ENCODE measurements at places on chromosomes 13 and 19.
A peak's percentile ranks its signal among the peaks of the same experiment; 100 is the strongest.

- no peak for DNase-seq
These were observed 356.5 kb downstream of the NALCN start for GRCh38 chr13:101059793-101060192.

DNA sequence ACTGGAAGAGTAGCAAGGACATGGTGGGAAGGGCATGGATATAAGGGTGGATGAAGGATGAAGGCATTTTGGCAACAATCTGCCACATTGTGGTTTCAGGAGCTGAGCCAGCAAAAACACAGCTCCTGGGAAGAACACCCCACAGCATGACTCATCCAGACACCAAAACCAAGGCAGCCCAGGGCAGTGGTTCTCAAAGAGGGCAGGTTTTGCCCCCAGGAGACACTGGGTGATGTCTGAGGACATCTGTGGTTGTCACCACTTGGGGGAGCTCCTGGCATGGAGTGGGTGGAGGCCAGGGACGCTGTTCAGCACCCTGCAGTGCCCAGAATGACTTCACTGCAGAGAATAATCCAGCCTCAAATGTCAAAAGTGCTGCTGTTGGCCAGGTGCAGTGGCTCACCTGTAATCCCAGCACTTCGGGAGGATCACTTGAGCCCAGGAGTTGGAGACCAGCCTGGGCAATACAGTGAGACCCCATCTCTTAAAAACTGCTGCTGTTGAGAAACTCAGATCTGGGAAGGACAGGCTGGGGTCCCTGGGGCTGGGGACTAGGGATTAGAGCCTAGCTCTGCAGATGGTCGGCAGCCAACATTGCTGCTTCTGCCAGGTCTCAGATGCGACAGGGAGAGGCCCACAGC, 16.1 kb downstream of the ZFR2 start:
- peak; percentile 58 for DNase-seq

DNA sequence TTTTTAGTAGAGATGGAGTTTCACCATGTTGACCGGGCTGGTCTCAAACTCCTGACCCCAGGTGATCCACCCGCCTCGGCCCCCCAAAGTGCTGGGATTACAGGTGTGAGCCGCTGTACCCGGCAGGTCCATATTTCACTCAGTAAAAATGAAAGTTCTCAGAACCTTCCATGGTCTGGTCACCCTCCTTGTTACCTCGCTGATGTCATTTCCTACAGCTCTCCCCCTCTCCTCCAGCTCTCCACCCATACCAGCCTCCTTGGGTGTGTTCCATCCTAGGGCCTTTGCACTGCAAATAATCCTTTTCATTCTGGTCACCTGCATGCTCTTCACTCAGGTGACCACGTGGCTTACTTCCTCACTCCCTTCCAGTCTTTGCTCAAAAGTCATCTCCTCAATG, 78.2 kb upstream of the TNFSF11 start:
- no peak for DNase-seq

- no peak for DNase-seq
These were observed 125.0 kb downstream of the VWA8 start for GRCh38 chr13:41835871-41836270.

DNA sequence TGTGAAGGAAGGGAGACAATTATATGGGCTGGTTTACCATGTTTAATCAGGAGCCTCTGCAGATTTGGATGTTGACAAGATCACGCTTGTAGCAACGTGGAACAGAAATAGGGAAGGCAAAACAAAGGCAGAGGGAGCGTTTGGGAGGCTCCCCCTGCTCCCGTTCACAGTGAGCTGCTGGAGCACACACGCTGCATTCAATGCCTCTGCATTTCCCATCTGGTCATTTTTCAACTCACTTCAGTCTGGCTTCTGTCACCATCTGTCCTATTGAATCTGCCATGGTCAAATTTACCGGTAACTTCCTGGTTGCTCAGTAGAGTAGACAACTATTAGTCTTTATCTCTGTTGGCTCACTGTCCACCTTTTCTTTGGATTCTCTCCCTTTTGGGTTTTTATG, 91.0 kb downstream of the NHLRC3 start:
- DNase-seq: no peak

DNA sequence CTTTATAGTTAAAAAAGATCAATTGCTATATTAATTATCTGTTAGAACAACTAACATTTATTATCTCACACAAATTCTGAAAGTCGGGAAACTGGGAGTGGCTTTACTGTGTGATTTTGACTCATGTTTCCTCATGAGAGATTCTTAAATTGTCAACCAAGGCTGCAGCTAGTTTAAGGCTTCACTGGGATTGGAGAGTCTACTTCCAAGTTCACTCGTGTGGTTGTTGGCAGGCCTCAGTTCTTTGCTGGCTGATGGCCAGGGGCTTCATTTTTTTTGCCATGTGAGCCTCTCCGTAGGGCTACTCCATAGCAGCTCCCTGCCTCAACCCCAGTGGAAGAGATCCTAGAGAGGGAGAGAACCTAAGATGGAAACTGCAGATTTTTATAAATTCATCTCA, 24.5 kb upstream of the LPAR6 start:
- DNase-seq: no peak

DNA sequence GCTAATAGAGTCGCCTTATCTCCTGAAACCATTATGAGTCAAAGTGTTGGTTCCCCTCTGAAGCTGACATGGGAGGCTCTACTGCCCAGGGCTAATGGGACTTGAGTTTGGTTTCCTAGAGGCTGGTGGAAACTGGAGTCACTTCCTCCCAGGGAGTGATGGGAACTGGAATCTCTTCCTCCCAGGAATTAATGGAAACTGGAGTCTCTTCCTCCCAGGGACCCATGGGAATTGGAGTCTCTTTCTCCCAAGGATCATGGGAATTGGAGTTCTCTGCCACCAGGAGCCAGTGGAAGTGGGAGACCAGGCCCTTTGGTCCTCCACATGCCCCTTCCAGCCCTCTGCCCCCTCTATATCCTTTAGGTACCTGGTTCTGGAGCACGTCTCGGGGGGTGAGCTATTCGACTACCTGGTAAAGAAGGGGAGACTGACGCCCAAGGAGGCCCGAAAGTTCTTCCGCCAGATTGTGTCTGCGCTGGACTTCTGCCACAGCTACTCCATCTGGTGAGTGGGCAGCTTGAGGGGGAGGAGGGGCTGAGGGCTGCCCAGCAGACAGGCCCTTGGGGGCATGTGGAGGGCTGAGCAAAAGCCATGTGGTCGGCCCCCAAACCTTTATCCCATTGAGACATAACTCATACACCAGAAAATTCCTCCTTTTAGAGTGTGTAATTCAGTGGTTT, 5.5 kb downstream of the BRSK1 start:
- DNase-seq: no peak

- no peak for DNase-seq
These were observed 124.0 kb downstream of the STOML3 start for GRCh38 chr13:38866649-38867048.

DNA sequence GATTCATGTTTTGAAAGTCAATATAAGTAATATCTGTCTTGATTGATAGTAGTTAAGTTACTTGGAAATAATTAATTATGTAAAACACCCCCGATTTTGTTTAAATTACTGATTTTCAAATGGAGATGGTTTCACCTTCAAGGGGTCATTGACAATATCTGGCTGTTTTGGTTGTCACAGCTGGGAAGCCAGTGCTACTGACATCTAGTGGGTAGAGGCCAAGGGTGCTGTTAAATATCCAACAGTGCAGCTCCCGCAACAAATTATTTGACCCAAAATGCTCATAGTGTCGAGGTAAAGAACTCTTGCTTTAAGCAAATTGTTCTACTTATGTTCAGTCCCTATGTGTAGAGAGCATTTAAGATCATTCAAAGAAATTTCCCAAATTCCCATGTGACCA, 50.6 kb upstream of the PCDH20 start:
- DNase-seq: no peak

DNA sequence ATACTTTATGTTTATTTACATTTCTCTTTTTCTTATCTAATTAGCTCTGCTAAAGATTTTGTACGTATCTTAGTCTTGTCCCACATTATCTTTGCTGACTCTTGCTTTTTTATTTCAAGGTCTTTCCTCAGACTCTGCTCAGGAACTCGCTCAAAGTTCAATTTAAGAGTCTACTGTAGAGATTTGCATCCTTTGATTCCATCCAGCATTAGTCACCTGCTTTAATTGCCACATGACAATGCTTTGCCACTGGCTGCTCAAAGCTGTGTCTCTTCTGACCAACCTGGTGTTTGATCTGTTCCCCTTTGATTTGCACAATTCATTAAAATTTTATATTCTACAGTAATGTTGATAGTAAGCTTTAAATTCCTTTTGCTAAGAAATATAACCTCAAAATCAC, 157.9 kb upstream of the FREM2 start:
- DNase-seq: no peak

- DNase-seq: no peak
These were observed 267.5 kb upstream of the ARGLU1 start for GRCh38 chr13:106835477-106835876.

- no peak for DNase-seq
These were observed 774.1 kb downstream of the LIG4 start for GRCh38 chr13:107441279-107441678.

GRCh38 chr13:112066624-112067004, 335 bp upstream of the SOX1 start:
- peak; percentile 48 for DNase-seq

- DNase-seq: peak; percentile 91
These were observed at the start of gene MPND for GRCh38 chr19:4343370-4344307. Gene MPND (plus strand): TSS chr19:4343562. CDS start chr19:4343594, 32 bp downstream.

DNA sequence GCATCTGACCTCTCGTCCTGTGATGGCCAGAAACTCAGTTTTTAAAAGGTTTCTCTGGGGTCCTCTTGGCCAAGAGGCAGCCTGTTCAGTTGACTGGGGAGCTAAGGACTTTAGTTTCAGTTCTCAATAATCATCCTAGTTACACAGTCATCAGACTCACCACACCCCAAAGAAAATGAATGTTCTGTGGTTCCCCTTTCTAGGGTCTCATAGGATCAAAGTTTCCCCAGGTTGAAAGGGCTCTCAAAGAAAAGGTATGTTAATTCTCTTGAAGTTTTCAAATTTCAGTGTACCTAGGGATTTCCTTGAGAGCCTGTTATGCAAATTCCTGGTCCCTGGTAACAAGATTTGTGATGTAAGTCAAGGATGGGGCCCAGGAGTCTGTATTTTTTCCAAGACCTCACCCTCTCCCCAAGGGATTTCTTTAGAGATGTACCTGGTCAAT, 94.9 kb downstream of the FAM216B start:
- DNase-seq: no peak

DNA sequence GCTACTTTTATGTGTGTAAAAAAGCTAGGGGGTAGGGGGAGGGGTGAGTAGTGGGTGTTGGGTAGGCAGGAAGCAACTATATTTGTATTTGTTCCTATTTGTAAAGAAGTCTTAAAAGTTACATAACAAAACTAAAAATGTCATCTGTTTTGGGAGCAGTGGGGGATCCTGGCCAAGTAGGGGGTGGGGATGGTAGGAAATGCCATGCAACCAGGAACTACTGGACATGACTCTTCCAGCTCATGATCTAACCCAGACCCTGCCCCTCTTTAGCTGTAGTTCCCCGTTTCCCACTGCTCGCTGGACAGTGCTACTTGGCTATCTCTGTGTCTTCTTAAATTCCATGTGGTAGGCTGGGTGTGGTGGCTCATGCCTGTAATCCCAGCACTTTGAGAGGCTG, 3.2 kb downstream of the GTF3A start:
- peak; percentile 24 for DNase-seq

DNA sequence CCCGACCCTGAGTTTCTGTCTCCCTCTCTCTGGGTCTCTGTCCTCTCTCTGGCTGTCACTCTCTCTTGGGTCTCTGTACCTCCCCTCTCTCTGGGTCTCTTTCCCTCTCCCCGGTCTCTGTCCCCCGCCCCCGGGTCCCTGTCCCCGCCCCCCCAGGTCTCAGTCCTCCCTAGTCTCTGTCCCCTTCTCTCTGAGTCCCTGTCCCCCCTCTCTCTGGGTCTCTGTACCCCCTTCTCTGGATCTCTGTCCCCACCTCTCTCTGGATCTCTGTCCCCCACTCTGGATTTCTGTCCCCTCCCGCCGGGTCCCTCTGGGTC, 2.3 kb upstream of the FTL start:
- DNase-seq: no peak

GRCh38 chr19:1248139-1248785, at the start of gene MIDN:
Gene MIDN (plus strand): TSS chr19:1248583. CDS start chr19:1250297, 1,714 bp downstream.
- peak; percentile 67 for DNase-seq

DNA sequence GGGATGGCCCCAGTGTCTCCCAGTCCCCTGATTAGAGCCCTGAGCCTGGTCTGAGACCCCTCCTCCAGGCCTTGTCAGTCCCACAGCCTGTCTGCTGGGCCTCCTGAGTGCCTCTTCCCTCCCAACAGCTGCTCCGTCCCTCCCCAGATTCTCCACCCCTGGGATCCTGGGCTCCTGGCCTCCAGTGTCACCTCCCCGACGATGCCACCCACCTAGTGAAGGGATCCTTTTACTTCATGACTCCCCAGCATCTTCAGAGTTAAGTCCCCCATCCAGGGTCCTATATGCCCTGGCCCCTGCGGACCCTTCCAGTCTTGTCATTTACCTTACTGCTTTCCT, 4.4 kb upstream of the PRX start:
- DNase-seq: no peak

DNA sequence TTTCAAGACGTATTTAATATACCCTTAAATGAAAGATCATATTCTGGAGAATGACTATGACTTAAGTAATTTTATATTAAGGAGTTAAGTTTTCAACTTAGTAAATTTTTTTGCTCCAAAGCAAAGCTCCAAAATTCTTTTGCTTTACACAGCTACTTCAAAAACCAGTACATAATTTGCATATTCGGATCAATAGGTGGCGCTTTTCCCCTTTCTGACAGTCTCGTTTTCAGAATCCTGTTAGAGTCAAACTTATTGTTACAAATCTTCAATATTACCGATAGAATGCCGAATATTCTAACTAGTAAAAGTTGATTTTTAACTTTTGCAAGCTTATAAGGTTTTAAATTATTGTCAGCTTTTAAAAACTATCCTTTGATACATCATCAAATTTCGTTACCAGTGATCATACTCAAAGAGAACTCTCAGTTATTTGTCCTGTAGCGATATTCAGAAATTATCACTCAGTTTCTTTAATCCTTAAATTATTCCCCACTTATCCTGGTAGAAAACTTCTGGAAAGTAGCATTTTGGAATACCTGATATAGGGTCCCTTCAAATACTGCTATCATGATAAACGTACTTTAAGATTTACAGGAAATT, 852.7 kb upstream of the KLHL1 start:
- DNase-seq: no peak

- DNase-seq: no peak
These were observed 10.8 kb downstream of the ALOX5AP start for GRCh38 chr13:30745906-30746686.

GRCh38 chr19:40081411-40081810, 9.3 kb downstream of the ZNF780A start:
- DNase-seq: no peak

DNA sequence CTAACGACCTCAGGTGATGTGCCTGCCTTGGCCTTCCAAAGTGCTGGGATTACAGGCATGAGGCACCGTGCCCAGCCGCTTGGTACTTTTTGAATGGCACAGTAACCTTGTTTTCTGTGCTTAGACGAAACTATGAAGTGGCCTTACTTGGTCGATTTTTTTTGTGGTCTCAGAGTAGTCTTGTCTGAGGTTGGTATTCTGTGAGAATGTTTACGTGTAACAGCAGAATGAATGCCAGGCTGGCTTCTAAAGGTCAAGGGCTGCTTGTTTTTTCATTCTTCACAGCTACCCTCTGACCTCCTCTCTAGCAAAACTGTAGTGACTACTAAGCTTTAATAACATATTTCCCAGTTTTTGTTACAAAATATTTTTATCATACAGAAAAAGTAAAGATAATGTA, 313.3 kb downstream of the GPC6 start:
- DNase-seq: no peak

All from activated gamma-delta T cell treated with Interleukin-2 at 50 U/mL for 16 hours (primary cell).